ENCODE measurements at places on chromosomes 12 and 14.

GRCh38 chr14:31718585-31718984 lies 157.4 kb downstream of the NUBPL start:
- no peak for DNase-seq

GRCh38 chr12:57535764-57536596 lies 11.0 kb downstream of the DCTN2 start:
- DNase-seq = no peak

- DNase-seq = peak; percentile 74
Observed at GRCh38 chr14:24605435-24606190, 3.9 kb downstream of the GZMH start.

- DNase-seq = no peak
Observed at GRCh38 chr12:3326156-3326849, 164.7 kb upstream of the PRMT8 start.

DNA sequence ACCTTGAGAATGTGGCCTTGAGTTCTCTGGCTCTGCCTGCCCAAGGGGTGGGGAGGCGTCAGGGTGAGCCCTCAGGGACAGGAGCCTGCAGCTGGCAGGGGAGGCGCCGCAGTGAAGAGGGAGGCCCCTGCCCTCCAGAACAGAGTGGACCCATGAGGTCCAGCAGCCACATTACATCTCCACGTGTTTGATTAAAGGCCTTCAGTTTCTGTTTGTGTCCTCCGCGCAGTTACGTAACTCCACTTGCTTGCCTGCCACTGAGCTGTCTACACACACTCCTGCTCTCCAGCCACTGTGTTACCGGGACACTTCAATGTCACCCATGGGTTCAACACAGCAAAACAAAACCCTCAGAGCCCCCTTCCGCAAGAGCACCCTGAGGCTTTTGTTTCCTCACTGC lies 70.4 kb downstream of the CHGA start:
- DNase-seq = no peak

DNA sequence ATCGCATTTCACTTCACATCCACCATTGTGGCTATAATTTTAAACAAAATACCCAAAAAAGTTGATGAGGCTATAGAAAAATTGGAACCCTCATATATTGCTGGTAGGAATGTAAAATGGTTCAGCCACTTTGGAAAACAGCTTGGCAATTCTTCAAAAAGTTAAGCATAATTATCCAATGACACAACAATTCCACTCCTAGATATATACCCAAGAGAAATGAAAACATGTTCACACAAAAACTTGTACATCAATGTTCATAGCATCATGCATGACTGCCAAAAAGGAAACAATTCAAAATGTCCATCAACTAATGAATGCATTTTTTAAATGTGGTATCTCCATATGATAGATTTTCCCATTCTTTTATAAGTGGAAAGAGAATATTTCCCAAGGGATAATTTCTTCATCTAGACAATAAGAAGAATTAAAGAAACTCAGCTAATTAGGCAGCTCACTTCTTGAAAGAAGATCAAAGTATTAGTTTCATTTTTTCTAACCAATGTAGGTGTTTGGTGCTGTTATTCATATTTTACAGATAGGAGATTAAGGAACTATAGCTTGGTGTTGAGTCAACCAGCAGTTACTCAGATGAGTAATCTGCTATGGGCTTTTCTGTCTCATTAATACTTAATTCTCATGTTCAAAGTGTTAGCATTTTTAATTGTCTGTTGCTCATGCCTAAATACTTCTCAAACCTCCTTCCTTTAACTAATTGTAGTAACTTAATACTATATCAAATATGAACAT lies 32.8 kb downstream of the YEATS4 start:
- DNase-seq = no peak

- no peak for DNase-seq
Observed at GRCh38 chr12:7156259-7157197, 26.4 kb downstream of the CLSTN3 start.

GRCh38 chr14:93305725-93306418 lies 27.0 kb downstream of the BTBD7 start:
- no peak for DNase-seq

DNA sequence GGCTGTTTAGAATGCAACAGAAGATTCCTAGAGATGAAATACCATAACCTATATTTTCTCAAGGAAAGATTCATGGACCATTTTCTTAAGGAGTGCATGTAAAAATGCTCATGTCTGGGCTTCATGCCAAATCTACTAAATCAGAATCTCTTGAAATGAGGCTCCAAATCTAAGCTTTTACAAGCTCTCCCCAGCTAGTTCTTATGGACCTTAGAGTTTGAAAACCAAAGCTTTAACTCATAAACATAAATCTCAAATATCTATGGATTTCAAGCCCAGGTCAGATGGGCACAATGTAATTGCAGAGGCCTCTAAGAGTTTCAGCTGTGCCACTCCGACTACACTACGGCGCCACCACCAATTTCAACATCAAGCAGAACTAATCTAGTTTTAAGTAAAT lies 117.3 kb upstream of the CAND1 start:
- no peak for DNase-seq

GRCh38 chr14:32472512-32473463 lies 143.7 kb downstream of the AKAP6 start:
- no peak for DNase-seq

GRCh38 chr12:3534511-3534910 lies 43.5 kb downstream of the PRMT8 start:
- no peak for DNase-seq

- DNase-seq = no peak
Observed at GRCh38 chr12:91723191-91723590, 422.5 kb downstream of the BTG1 start.

DNA sequence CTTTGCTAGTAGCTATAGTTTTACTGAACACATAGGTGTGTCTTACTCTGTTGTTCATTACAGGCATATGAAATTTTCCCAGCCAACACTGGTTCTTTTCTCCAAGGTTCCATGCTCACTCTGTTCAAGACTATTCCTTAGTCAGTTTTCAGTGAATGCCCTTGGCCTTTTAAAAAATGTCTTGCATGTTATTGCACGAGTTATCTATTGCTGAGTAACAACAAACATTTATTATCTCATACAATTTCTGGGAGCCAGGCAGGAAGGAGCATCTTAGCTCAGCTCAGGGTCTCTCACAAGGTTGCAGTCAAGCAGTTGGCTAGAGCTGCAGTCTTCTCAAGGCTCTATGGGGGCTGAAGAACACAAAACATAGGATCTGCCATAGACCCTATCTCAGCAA lies 223.5 kb downstream of the BTG1 start:
- DNase-seq = no peak

- DNase-seq = no peak
Observed at GRCh38 chr14:75430116-75430515, 2.3 kb downstream of the JDP2 start.

GRCh38 chr12:93514853-93515252 lies 47.5 kb downstream of the MRPL42 start:
- DNase-seq = no peak

- DNase-seq = no peak
Observed at GRCh38 chr12:131459773-131460365, 251.0 kb upstream of the SFSWAP start.

DNA sequence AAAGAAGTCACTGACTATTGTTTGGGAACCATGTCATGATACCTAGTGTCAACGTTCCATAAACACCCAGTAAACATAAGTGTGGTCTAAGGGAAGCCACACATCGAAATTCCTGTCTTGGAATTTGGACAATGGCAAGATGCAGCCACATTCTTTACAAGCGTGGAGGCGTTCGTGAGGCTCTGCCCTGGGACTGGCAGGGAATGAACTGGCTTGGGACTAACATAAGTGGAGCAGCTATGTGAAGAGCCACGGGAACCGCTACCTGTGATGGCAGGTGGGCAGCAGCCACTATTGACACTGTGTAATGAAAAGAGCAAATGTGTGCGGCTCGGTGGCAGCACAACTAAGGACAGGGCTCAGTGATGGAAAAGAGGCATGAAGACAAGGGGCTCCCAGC lies 10.0 kb upstream of the NRIP2 start:
- no peak for DNase-seq

DNA sequence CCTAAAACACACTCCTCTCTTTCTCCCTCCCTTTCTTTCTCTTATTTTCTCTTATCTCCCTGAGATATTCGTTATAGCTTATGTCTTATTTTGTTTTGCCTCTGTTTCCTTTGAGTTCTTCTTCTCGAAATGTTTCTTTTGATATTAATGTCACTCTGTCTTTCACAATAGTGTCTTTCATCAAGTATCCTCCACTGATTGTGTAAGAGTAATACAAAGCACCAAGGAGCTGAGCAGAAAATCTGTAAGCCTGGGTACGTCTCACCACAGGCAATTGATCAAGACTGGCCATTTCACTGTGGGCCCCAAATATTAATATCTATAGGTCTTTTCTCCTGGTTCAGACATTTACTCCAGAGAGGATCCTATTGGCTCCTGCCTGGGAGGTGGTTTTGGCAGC lies 4.8 kb upstream of the LYZ start:
- no peak for DNase-seq

- DNase-seq = no peak
Observed at GRCh38 chr14:69316449-69317101, 56.6 kb downstream of the GALNT16 start.

DNA sequence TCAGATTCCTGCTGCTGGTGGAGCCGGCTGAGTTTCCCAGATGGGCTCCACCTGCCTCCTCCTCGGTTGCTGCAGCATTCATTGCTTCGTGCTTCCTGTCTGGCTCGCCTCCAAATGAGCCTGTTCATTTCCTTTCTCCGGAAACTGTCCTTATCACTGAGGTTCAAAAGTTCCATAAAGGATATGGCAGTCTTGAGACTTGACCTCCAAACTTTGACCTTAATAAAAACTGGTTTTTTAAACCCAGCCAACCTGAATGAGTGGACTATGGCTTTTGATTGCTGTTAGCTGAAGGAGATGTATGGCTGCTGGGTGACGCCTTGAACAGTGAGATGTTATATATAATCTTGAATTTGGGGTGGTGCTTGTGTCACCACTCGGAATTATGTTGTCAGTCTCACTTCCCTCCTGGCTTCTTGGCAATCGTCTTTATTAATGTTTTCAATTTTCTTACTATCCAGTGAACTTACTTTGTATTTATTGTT lies 62.7 kb downstream of the RASSF3 start:
- DNase-seq = no peak

DNA sequence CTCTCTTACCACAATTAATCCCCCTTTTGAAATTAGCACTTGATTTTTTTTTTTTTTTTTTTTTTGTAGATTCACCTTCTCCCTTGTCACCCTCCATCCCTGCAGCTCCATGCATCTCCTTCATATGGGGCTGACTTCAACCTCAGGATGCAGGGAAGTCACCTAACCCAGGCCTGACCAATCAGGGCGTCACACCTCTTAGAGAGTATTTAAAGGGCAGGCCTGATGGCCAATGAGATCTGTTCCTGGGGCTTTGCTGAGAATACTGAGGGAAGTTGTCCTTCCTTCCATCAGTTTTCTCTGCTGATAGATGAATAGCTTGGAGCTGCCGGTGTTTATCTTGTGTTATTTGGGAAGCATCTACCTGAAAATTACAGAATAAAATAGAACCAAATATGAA lies 1104.7 kb upstream of the TMEM132C start:
- no peak for DNase-seq

- DNase-seq = no peak
Observed at GRCh38 chr12:66187036-66187435, 2.0 kb upstream of the IRAK3 start.

- no peak for DNase-seq
Observed at GRCh38 chr14:46964378-46964777, 312.8 kb upstream of the RPL10L start.

- no peak for DNase-seq
Observed at GRCh38 chr12:79983986-79984620, 49.2 kb upstream of the PPP1R12A start.

- DNase-seq = no peak
Observed at GRCh38 chr14:36362648-36363047, 42.2 kb upstream of the MBIP start.

GRCh38 chr14:31745741-31746140 lies 184.5 kb downstream of the NUBPL start:
- DNase-seq = no peak

DNA sequence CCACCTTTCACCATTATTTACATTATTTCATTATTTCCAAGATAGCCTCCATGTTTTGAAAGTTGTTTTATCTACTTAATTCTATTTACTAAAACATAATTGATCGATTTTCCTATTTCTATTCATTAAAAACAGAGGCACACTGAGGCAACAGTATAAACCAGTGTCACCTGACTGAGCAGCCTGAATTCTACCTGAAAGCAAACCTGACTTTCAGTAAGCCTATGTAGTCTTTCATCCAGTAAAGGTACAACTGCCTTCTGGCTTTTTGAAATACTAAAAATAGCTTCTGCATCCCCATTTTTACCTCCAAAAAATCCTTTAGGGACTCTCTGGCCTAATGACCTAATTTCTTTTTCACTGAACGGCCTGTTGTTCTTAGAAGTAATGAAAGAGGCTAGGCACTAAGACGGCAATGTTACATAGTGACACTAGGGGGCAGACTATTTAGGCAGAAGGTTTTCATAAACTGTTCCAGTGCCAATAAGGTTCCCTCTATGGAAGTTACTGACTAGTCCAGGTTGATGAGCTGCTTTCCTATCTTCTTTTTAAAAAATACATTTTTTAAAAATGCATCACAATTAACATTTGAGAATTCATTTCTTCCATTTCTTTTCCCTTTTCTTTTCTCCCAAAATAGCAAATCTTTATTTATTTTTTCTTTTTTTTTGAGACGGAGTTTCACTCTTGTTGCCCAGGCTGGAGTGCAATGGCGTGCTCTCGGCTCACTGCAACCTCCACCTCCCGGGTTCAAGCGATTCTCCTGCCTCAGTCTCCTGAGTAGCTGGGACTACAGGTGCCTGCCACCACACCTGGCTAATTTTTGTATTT lies 17.5 kb downstream of the ANAPC5 start:
- peak; percentile 8 for DNase-seq

GRCh38 chr12:108831309-108831991 lies 25.9 kb downstream of the SSH1 start:
- peak; percentile 21 for DNase-seq

DNA sequence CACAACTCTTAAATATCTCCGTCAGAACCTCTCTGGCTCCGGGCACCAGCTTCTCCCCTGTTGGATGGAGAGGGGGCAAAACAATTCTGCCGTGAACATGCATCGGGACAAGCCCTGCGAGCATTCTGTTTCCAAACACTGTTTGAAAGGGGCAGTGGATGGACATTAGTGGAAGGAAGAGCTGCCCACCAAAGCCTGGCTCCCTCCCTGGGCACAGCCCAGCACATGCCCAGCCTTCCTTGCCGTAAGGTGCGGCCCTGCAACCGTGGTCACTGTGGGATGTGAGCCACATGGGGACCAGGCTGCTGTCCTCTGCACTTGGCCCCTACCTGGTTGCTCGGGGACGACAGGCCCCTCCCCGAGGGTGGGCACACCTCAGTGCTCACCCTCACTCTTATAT lies 54.0 kb downstream of the TRAFD1 start:
- no peak for DNase-seq

DNA sequence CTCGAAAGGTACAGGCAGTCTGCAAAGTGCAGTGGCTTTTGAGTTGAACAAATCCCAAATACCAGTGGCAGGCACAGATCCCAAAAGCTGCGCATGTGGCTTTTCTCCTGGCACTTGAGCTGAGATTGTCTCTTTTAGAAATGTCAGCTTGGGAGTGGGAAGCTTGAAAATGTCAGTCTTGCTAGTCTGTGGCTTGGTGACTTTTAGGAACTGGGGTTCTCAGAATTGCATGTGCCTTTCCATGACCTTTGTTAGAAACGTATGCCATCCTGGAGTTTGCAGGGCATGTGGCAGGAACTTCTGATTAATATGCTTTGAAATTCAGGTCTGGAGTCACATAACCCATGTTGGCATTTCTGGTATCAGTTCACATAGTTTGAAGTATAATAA lies 182.1 kb downstream of the CHST11 start:
- no peak for DNase-seq

Measured in activated T-cell treated with anti-CD3 and anti-CD28 coated beads, Interleukin-2, amount 50 U/mL, for 72 hours (primary cell).